Activated CD4-positive, CD25-positive, alpha-beta regulatory T cell (primary cell): ENCODE measurements at places on chromosomes 7 and 10.
A peak's percentile ranks its signal among the peaks of the same experiment; 100 is the strongest.

DNA sequence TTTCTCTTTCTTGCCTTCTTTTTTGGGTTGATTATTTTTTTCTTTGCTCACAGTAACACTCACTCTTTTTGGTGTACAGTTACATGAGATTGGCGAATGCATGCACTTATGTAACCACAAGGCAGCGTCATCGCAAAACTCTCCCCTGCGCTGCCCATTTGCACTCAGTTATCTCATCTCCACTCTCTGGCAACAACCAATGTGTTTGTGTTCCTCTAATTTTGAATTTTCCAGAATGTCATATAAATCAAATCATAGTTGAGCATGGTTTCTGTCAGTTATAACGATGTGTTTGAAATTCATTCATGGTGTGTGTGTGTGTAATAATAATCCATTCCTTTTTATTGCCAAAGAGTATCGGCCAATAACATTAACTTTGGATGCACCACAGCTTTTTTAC is 23.0 kb upstream of the IGFBP3 start:
- DNase-seq, result no peak

DNA sequence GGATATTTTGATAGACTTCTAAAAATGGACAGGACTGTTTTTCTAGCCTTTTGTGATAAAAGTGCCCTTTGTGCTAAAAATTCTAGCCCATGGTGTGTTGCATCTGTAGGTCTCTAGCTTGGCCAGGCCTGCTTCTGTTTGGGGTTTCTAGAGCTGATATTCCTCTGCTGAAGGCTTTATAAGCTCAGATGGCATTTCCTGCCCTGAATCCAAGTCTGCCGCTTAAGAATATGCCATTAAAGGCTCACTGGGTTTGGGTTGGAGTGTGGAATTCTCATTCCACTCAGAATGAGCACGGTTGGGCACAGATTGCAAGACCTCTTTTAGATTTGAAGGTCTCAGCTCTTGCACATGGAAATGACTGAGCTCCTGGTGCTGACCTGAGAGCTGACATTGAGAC is 49.4 kb upstream of the IGFBP3 start:
- DNase-seq, result no peak

GRCh38 chr10:26647602-26648244 is 49.8 kb upstream of the PDSS1 start:
- DNase-seq, result no peak

- no peak for DNase-seq
These were observed 7.9 kb downstream of the HSPB1 start for GRCh38 chr7:76310102-76310957.

GRCh38 chr10:75110006-75110632 is 1.3 kb upstream of the SAMD8 start:
- DNase-seq, result no peak

DNA sequence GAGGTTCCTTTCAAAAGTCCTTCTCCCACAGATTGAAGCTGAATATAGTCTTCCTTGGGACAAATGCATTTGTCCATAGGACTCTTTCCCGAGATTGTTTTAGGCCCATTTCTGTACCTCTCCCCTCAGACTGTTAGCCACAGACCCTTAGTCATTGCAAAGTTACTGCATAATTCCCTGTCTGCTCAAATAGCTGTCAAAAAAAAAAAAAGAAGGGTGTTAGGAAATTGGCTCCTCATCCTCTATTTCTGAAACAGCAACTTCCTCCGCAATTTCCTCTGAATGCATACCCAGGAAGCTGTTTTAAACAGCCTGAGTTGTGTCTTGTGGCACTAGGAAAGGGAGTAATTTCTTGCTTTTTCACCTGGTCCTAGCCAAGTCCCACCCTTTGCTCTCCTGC is 5.4 kb downstream of the LRRC4 start:
- no peak for DNase-seq

GRCh38 chr10:61837755-61838171 is 63.7 kb upstream of the ARID5B start:
- DNase-seq, result no peak

DNA sequence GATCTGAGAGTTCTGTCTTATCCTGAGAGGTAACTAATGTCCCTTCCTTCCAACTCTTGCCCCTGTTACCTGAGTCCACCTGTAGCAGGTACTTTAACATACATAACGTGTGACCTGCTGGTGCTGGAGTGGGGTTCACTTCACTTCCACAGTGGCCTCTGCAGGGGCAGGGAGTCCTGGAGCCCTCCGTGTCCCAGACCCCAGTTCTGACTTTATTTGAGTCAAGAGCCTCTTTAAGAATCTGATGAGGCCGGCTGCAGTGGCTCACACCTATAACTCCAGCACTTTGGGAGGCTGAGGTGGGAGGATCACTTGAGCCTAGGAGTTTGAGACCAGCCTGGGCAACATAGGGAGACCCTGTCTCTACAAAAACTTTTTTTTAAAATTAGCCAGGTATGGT is 117.0 kb upstream of the RET start:
- no peak for DNase-seq

DNA sequence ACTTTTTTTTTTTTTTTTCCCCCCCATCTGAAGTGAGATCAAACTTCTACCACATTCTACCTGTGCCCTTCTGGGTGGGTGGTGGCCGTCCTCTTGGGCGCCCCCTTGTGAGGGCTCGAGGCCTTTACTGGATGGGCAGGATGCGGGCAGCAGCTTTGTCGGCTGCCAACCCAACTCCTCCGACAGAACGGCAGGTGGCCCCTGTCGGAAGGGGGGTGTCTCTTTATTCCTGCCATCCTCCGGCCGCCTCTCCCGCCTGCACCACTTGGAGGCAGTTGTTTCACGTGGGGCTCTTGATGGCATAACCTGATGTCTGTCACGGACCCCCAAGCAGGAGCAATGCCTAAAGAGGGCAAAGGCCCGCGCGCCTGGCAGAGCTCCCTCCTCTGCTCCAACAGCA is 31.0 kb downstream of the AMZ1 start:
- DNase-seq, result peak; percentile 47

- no peak for DNase-seq
These were observed 67.5 kb downstream of the GPR141 start for GRCh38 chr7:37751096-37751495.
